ENCODE measurements at places on chromosomes 3 and 15. TPM values are rescaled to one million over a fixed set of nuclear protein-coding genes. Genes with fewer than 3 reads are reported as not detected.

Gene AMIGO3
- 0.98 TPM for total RNA-seq

Gene MRPS22
- total RNA-seq: 66.9 TPM

Gene TMEM212
- not detected for total RNA-seq

Gene ELP6
- 33.6 TPM for total RNA-seq

Gene COL8A1
- 860 TPM for total RNA-seq

Gene PLSCR2
- total RNA-seq: not detected

Gene AVEN
- 23.8 TPM for total RNA-seq

Gene TMEM108
- total RNA-seq: 0.10 TPM

Measured in vein endothelial cell (primary cell).